ENCODE measurements at places on chromosomes 4 and X. TPM values are rescaled to one million over a fixed set of nuclear protein-coding genes. Genes with fewer than 3 reads are reported as not detected.

The SAGE1 gene
- not detected for total RNA-seq

- DNase-seq = no peak
These were observed 84.1 kb downstream of the IRF2 start for GRCh38 chr4:184389978-184390900.

DNA sequence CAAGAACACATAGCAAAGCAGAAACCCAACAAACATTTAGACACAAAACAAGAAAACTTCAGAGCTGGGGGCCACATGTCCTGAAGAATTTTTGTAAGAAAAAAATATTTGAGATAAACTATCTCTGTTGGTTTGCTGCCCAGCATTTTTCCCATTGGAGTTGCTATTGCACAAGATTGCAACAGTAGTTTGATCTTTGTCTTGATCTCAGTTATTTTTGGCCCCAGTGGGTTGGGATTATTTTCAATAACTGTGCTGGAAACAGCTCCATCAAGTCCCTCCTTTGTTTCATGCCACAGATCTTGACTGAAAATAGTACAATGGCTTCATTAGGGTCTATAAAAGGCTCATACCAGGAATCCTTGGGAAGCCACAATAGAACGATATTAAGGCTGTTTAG, 103.8 kb upstream of the RAI2 start:
- no peak for DNase-seq

DNA sequence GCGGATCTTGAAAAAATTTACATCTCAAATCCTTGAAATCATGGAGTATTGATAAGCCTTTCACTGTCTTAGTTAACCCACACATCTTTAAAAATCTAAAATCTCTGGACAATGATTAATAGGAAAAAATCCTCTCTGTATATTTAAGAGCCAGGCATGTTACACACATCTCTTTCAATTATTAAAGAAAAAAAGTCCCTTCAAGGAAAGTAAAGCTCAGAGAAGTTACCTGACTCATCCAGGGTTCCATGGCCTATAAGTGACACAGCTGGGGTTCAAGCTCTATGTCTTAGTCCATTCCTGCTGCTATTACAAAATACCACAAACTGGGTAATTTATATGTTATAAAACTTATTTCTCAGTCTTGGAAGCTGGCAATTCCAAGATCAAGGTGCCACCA, 14.2 kb upstream of the FGF16 start:
- DNase-seq = no peak

The ETDB gene
- not detected for total RNA-seq

- no peak for DNase-seq
These were observed 211.8 kb downstream of the PPP4R3C start for GRCh38 chrX:27251369-27251768.

- no peak for DNase-seq
These were observed 24.2 kb downstream of the SULT1E1 start for GRCh38 chr4:69835766-69836165.

DNA sequence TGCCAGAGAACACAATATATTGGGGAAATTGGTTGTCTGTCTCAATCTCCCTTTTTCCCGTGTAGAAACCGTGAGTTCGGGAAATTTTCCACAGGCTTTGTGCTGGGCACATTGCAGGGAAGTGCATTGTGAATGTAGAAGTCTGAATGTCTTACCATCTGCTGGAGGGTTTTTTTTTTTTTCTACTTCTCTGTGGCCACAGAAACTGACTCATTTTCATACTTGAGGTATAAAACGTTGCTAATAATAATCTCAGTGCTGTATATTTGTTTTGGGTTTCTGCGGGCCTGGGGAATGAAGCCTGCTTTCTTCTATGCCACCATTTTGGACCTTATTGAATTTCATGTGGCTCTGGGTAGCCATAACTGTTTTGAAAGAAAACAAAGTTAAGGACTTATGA, 1001.2 kb downstream of the STIM2 start:
- DNase-seq = peak; percentile 8

GRCh38 chr4:87732033-87732765, 67.2 kb upstream of the IBSP start:
- DNase-seq = peak; percentile 8

DNA sequence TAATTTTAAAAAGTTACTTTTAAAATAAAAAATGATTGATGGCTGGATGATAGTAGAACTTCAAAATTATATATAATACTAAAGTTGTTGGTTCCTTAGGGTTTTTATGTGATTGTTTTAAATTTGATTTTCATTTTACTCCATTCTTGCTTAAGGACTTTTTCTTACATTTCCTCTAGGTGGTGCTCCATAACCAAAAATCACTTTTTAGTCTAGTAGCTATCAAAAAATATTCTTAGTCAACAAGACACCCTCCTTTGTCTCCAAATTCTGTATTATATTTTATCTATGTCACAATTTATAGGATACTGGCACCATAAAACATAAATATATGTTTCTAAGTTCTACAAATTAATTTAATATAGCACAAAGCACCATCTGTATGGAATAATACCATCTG, 67.2 kb upstream of the BRWD3 start:
- DNase-seq = peak; percentile 64

The GAGE1 gene
- total RNA-seq = not detected

- DNase-seq = no peak
These were observed 37.0 kb downstream of the HPGDS start for GRCh38 chr4:94305466-94306225.

DNA sequence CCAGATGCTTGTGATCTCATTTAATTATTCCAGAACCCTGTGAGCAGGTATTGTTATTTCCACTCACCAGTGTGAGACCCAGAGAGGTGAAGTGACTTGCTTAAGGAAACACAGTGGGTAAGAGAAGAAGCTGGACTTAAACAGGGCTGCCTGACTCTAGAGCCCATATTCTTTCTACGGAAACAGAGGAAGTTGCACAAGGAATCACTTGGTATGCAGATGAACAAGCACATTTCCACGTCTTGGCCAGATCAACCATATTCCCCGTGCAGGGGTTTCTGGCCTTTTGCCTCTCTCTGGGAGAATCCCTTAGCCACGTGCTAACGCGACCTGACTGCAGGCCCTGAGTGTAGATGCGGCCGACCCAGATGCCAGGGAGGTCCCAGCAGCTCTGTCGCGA, 195.5 kb upstream of the ATP6AP2 start:
- DNase-seq = no peak

DNA sequence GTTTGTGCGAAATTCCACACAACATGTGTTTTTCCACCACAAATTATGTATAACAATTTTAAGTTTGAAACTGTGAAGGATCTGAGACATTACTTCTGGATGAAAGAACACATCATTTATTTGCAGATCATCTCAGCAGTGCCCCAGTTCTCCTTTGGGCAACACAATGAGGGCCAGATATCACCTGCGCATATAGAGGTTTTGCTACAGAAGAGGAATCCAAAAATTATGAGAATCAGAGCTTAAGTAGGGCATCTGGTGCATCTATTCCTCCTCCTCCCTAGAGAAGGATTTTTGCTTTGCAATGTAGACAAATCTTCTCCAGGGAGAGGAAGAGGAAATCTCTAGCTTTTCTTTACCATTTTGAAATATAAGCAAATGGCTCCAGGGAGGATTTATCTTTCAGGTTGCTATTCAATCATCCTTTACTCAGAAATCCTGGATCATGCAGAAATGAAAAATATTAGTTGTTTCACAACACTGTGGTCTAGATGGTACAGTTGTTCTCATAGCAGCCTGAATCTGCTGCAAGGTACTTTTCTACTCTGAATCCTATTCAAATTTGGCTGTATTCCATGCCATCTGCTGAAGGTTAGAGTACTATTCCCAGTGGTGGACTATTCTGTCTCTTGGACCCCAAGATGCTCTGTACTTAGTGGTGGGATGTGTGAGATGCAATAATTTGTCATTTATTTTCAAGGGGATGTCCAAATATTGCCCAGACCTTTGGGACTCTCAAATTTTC, 132.1 kb downstream of the SNCA start:
- no peak for DNase-seq

The HSFX3 gene
- total RNA-seq = not detected

The TCEAL6 gene
- total RNA-seq = not detected

- no peak for DNase-seq
These were observed 7.7 kb downstream of the EDNRA start for GRCh38 chr4:147488556-147488955.

- DNase-seq = no peak
These were observed 466.4 kb downstream of the STIM2 start for GRCh38 chr4:27326991-27327390.

GRCh38 chrX:13598877-13599276, 29.5 kb downstream of the EGFL6 start:
- peak; percentile 47 for DNase-seq

The JAKMIP1 gene
- total RNA-seq = not detected

GRCh38 chr4:37615720-37616063, 70.5 kb downstream of the RELL1 start:
- DNase-seq = no peak

DNA sequence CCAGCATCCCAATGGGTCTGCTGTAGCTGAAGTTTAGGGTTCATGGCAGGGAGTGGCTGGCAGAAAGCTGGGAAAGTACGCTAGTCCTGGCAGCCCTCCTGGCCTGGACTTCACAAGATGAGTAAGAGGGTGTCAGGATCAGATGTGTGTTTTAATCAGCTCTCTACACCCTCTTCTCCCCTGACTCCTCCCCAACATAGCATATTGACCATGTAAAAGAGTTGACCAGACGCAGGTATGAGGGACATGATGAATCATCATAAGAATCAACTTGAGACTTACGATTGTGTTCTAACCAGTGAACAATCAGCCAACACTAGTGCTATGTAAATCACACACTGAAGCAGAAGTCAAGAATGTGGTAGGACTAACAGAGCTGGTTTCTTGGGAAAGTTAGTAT, 5.3 kb downstream of the SOWAHB start:
- DNase-seq = peak; percentile 42

DNA sequence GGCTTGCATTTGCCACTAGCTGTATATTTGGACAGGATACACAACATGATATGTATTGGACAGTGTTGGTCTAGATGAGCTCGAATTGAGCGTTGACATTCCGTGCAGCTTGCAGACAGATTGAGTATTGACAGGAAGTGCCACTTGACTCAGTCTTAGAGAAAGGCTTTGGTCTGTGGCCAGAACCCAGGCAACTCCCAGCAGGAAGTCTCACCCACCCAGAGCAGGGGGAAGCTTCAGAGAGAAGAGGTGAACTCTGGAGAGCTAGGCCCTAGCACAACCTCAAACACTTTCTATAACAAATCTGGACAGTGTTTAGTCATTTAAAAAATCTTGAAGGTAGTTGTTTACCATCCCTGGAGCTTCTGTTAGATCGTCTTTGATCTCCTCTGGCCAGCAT, 280.5 kb downstream of the FBXW7 start:
- peak; percentile 57 for DNase-seq

The PABPC5 gene
- total RNA-seq = not detected

The BANK1 gene
- not detected for total RNA-seq

DNA sequence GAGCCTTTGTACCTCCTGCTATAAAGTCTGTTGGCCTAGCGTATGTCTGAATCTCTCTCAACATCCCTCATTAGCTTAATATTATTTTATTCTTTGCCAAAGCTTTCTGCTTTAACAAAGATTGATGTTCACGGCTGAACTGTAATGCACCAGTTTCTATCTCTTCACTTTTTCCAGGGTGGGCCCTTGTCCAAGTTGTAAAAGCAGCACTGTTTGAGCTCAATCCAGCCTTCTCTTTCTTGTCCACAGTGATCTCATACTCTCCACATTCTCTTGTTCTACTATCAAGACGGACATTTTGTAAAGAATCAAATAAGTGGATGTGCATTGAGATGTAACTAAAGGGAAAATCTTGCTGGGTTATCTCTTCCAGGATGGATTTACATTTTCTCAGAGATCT, 34.4 kb upstream of the RTL3 start:
- no peak for DNase-seq

The ATOH1 gene
- not detected for total RNA-seq

DNA sequence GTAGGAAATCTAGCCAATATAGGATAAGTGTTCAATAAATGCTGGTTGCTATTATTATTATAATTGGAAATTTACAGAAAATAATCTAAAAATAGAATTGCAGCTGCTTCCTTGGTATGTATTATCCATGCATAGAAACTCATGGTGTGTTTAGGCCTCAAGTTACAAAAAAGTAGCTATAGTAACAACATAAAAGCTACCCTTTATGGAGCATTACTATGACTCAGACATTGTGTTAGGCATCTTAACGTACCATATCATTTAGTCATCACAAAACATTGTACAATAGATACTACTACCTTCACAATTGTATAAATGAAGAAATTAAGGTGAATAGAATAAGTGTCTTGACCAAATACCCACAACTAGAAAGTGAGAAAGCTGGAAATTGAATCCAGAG, 126.9 kb upstream of the NRK start:
- DNase-seq = peak; percentile 65

The ADGRL3 gene
- total RNA-seq = 3.6 TPM

- DNase-seq = peak; percentile 20
These were observed 739 bp downstream of the GAK start for GRCh38 chr4:931194-931959.
